ENCODE measurements at places on chromosomes 6 and 20.

GRCh38 chr6:51855310-51856082 is 231.9 kb downstream of the PKHD1 start:
- DNase-seq = no peak

DNA sequence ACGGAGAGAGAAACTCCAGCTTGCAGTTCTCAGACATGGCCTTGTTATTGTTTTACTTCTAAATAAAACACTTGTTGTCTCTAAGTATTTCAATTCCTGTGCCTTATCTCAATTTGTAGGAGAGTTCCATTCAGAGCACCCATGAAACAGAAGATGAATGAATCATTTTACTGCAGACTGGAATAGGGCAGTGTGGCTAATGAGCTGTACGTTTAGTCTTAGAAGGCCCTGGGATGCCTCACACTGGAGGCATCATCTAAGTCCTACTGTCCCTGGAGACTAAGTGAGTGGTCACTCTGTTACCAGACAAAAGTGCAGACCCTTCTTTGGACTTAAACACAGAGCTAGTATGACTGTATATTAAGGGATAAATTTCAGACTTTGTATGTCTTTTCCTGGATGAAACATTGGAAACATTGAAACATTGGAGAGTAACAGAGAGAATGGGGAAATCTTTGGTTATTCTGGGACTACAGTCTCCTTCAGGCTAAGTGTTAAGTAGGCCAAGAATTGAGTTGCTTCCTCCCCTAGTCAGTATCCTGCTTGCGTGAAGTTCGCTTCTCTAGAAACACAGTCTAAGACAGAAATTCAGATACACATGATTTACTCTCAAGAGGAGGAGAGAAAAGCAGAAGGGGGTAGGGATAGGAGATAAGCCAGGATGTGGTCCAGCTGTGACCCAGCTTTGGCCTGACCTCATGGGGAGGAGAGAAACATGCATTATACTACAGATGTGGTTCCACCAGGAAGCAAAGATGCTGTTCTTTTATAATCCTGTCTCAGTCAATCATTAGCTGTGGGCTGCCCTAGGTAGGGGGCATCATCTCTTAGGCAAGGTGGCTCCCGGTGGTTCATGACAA is 167.4 kb upstream of the BMP2 start:
- no peak for DNase-seq

DNA sequence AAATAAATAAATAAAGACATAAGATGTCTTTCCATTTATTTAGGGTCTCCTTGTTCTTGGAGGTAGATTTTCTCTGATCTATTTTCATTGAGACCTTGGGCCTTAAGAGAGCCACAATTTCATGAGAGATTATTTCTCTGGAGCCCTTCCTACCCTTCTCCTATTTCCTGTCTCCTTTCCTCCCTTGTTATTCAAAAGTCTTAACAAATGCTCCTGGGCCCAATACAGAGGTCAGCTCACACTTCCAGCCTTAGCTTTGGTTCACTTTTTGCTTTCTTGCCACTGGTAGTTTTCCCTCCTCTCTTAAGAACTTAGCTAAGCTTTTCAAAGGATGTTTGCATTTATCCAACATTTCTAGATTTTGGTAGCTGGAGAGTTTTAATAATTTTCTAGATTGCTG is 44.0 kb downstream of the PTPRA start:
- DNase-seq = no peak

DNA sequence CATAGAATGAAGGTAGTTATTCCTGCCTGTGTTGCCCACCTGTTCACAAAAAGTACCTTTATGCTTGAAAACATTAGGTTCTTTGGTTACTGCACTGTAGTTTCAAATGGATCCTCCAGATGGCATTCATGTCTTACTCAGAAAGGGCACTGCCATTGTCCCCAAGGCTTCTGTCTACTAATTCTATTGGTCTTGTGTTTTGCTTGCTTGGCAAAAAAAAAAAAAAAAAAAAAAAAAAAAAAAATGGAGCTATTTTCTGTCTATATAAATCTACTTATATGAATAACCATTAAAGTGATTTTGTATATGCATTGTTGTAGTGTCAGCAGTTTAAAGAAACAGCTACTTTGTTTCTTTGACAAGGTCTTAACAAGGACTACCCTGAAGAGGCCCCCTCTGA is 12.7 kb upstream of the EFHC1 start:
- DNase-seq = no peak

GRCh38 chr6:142339968-142340658 is 38.3 kb downstream of the ADGRG6 start:
- DNase-seq = no peak

DNA sequence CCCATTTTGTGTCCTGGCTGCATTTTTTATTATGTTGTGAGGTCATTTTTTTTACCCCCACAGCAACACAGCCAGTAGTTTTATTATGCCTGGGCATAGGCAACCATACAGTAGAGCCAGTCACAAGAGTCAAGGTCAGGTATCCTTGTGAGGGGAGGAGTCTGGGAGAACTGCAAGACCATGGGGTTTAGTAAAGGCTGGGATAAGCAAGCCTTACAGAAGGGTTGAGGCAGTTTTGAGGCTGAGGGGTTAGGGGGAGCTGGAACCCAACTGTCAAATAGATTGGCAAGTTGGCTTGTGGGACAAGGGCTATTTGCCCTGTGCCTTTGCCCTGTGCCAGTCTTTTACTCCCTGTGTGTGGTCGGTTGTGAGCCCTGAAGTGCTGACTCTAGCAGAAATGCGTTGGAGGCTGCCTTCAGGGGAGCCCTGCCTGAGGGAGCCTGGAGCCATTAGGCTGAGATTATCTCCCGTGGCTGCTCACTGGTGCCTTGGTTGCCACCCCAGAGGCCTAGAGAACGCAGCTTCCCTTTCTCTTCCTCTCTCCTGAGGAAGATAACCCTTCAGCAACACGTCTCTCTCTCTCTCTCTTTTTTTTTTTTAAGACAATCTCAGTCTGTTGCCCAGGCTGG is 31.1 kb downstream of the RALY start:
- DNase-seq = no peak

GRCh38 chr6:112618849-112619248 is 271.7 kb downstream of the RFPL4B start:
- no peak for DNase-seq

DNA sequence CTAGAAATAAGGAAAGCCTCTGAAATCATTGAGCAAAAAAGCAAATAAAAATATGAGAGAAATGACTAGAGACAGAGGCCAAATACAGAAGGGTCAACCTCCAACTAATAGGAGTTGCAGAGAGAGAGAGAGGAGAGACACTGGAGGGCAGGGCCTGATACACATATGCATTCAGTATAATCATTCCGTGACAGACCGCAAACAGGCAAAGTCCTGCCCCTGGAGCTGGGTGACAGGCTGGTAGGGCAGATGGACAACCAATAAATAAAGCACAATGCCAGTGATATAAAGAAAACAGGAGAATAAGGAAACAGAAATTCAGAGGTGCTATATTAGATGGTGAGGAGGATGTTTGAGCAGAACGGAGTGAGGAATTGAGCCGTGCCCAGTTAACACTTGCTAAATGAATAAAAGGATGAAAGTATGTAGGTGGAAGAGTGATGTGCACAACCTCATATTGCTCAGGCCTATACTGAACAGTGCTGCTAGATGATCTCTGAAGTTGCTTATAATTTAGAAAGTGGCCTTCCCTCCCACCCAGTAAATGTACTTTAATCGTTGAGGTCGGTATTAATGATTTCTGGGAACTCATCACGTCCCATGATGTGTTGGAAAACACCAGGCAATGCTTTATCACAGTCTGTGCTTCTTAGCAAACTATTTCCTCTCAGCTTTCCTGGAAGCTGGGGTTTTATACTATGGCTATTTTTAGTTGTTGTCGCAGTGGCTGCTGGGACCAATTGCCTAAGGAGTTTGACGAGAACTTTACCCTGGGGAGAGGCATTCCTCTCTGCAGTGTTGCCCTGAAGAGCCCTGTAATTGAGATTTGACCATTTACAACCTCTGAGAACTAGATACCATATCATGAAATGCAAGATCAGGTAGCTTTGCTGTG is 37.6 kb upstream of the CLIC5 start:
- no peak for DNase-seq

- no peak for DNase-seq
These were observed 13.2 kb downstream of the BPHL start for GRCh38 chr6:3131695-3132094.

DNA sequence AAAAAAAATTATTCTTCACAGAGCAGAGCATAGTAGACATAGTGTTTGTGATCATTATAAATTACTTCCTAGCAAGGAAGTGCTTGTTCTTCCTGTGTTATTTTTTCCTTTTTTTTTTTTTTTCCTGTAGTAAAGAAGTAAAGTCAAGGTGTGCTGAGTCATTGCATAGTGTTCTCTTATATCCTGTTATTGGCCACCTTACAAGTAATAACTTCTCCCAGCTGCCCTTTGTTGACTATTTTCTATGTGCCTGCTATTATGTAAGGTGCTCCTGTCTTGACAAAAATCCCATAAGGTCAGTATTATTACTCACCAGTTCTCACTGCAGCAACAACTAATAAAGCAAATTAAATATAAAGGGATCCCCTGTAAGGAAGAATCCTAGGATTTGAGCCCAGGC is 195.3 kb downstream of the GJA1 start:
- DNase-seq = no peak

- DNase-seq = no peak
These were observed 7.9 kb upstream of the POU5F1 start for GRCh38 chr6:31178143-31179041.
